ENCODE measurements at places on chromosomes 2 and 18.
A peak's percentile ranks its signal among the peaks of the same experiment; 100 is the strongest.

GRCh38 chr2:104915107-104915793 lies 61.3 kb downstream of the POU3F3 start:
- DNase-seq: no peak

- DNase-seq: no peak
These were observed 29.4 kb downstream of the FAM210A start for GRCh38 chr18:13696961-13697360.

DNA sequence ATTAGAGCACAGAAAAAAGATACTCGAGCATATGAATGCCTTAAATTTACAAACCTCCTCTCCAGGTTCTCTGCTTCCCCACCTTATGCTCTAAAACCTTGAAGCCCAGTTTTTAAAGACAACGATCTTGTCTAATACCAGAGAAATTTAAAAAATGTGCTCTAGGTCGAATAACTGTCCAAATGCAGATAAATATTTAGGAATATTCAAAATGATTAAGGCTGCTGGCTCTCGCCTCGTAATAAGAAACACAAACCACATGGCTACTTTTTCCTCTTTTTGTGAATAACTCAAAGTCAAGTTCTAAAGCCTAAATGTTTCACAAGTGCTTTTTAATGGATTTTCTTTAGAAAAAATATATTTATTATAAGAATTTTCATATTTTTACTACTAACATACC lies 101.3 kb downstream of the SATB2 start:
- DNase-seq: peak; percentile 24

GRCh38 chr2:55490554-55490953 lies 29.0 kb upstream of the CFAP36 start:
- peak; percentile 56 for DNase-seq
